Activated CD4-positive, alpha-beta T cell treated with anti-CD3 and anti-CD28 coated beads for 1 hour (primary cell): ENCODE measurements at places on chromosomes 2 and 18.

DNA sequence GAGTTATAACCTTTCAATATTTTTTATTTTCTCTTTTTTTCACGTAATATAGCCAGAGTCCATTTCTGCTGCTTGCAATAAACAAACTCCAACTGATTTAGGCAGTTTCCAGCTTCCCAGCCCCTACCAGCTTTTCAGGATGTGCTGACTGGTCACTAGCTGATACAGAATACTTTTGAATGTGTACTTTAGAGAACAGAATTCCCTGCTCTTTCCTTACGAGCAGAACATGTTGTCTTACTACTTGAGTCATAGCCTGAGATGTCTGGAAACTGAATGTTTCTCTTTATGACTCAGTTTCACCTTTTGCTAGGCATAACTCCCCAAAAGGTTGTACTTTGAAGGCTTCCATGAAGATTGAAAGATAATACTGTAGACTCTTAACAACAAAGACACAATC, 44.5 kb upstream of the KCNE4 start:
- DNase-seq, result no peak

GRCh38 chr2:9675415-9676351, 44.9 kb upstream of the YWHAQ start:
- no peak for DNase-seq

- DNase-seq, result no peak
Observed at GRCh38 chr2:100820523-100821254, 750 bp downstream of the NPAS2 start.

GRCh38 chr2:174836377-174836994, 72.2 kb upstream of the CHRNA1 start:
- no peak for DNase-seq

GRCh38 chr2:209875270-209875669, 103.6 kb downstream of the UNC80 start:
- DNase-seq, result no peak

DNA sequence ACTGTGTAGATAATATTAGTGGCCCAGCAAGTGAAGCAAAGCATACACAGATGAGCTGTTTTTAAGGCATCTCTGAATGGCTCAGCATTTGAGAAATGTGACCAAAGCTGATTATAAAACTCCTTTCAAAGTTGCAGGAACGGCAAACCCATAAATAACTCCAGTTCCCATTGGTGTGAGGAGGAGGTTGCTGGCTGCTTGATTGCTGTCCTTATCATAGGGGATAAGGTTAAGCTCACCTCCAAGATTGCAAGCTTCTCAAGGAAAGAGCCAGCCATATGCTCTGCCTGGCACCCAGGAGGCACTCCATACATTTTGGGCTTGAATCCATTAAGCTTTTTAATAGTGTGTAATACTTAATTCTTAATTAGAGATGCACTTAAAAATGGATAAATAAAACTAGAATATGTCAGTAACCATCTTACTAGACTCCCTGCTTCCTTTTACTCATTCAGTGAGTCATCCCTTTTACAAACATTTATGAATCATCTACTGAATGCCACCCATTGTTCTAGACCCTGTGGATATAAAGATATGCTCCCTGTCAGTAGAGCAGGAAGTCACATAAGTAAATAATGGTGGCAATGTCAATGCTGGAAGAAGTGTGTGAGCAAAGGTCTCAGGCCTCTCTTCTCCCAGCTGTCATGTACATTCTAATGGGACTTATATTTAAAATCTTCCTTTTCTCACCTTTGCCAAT, 99.3 kb downstream of the SPATS2L start:
- no peak for DNase-seq

DNA sequence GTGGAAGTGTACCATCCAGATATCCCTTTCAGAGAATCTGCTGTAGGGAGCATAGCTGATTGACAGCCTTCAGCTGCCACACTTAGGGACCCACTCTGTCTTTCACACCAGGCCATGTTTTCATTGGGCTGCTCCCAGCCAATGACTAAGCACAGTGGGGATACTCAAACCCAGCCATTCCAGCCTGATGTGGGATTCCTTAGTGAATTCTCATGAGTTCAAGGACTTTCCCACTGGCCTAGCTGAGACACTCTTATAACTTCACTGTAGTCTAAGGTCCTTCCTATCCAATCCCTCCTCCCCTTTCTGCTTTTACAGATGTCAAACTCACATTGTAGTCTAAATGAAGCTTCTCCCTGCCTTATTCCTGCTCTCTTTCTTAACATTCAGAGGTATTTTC, 201.2 kb downstream of the PIK3C3 start:
- DNase-seq, result no peak

DNA sequence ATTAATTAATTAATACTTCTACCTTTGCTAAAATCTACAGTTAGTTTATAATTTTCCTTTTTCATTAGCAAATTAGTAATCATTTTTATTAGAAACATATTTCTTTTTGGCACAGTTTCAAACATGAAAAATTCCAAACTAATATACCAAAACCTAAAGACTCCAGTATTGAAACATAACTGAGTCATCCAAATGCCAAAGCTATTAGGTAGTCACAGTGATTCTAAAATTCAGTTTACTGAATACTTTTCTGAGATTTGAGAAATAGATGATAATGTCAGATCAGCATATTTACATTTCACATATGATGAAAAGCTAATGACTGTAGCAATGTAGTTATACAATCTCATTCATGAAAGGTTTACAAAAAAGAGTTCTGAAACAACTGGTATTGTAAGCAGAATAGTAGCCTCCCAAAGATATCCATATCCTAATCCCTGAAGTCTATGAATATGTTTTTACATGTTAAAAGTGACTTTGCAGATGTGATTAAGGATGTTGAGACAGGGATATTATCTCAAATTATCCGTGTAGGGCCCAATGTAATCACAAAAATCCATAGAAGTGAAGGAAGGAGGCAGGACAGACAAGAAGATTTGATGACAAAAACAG, 680.2 kb upstream of the CHAC2 start:
- no peak for DNase-seq

- DNase-seq, result no peak
Observed at GRCh38 chr2:178273787-178274360, 79.6 kb downstream of the OSBPL6 start.

DNA sequence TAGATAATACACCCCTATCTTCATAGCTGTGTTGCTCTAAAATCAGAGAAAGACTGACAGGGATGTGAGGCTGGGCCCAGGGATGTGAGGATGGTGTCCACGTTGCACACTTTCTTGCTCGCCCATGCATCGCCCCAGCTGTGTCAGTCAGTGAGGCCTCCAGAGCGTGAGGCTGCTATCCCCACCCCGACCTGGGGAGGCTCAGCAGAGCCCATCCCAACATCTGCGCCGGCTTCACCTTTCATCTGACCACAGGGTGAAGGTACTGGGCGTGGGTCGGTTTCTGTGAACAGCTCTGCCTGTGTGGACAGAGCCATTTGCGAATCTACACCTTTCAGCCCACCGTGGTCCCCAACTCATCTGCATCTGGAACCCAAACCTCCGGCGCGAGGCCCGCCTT, 255.7 kb downstream of the HDAC4 start:
- DNase-seq, result no peak

DNA sequence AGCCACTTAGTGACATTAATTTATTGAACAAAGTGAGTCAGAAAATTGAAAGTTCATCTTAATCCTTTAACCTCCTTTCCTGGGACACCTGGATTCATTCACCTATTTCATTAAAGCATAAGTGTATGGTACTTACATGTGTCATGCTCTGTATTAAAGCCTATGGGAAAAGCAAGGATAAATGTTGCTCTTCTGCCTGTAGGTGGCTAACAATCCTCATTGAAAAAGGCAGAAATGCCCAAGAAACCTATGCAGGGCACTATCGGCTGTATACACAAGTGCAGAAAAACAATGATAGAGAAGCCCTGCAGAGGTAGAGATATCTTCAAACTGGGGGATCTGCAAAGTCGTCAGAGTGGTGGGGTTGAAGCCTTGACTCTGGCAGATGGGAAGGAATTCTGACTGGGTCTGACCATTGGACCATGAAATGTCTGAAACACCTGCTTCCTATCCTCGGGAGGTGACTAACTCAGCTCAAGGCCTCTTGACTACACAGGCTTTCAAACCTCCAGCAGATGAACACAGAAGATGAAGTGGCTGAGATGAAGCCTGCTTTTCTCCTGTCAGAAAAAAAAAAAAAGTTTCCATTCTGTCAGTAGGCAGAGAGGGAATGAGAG, 83.1 kb downstream of the DCC start:
- DNase-seq, result no peak

- DNase-seq, result no peak
Observed at GRCh38 chr18:76754351-76754750, 68.0 kb upstream of the ZNF236 start.

- DNase-seq, result no peak
Observed at GRCh38 chr18:22585333-22585732, 167.6 kb upstream of the CTAGE1 start.

GRCh38 chr2:109200616-109201464, 71.8 kb downstream of the SH3RF3 start:
- no peak for DNase-seq

GRCh38 chr2:73983322-73984202, 1.1 kb upstream of the TET3 start:
- no peak for DNase-seq

- no peak for DNase-seq
Observed at GRCh38 chr2:66872081-66872985, 437.4 kb downstream of the MEIS1 start.

DNA sequence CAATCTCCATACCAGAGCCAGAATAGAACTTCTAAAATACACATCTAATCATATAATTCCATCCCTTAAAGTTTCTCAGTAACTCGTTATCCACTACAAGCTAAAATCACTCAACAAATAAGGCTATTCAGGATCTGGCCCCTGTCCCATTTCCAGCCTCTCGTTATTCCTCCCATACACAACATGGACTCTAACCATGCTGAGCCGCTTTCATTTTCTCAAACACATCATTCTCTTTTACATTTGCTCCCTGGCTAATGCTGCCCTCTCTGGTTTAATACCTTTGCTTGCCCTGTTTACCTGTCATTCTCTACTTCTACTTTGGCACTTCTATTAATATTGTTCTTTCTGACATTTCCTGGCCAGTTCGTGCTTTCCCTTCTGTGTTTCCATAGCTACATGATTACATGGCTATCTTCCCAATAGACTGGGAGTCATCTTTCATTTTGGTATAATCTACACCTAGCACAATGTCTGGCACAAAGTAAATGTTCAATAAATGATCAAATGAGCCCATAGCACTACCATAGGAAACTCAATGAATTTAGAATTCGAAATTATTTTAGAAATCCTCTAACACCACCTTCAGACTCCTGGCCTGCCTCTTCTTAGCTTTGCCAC, 163.6 kb upstream of the VRK2 start:
- DNase-seq, result no peak

DNA sequence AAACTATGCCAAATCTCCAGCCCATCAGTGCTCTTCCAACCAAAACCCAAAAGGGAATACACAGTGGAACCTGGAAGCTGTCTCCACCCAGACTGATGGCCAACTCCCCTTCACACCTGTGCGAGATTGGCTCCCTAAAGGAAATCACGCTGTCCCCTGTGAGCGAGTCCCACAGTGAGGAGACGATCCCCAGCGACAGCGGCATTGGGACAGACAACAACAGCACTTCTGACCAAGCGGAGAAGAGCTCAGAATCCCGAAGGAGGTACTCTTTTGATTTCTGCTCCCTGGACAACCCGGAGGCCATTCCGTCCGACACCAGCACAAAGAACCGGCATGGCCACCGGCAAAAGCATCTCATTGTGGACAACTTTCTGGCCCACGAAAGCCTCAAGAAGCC, 271.1 kb downstream of the SETBP1 start:
- DNase-seq, result no peak

- DNase-seq, result no peak
Observed at GRCh38 chr2:121783180-121783579, 27.7 kb downstream of the TSN start.
